ENCODE measurements at places on chromosomes 16 and 17. TPM values are rescaled to one million over a fixed set of nuclear protein-coding genes. Genes with fewer than 3 reads are reported as not detected.

Gene SLC4A1
- total RNA-seq, result not detected

Gene ZMYND15
- 0.12 TPM for total RNA-seq

Gene KCNJ12
- not detected for total RNA-seq

Gene GPRC5B
- 0.22 TPM for total RNA-seq

Gene CD300H
- total RNA-seq, result not detected

Gene ARL2BP
- 41.5 TPM for total RNA-seq

Gene NUDT16L1
- total RNA-seq, result 43.2 TPM

Gene SECTM1
- total RNA-seq, result 9.9 TPM
